ENCODE measurements at places on chromosomes 1 and 21.

DNA sequence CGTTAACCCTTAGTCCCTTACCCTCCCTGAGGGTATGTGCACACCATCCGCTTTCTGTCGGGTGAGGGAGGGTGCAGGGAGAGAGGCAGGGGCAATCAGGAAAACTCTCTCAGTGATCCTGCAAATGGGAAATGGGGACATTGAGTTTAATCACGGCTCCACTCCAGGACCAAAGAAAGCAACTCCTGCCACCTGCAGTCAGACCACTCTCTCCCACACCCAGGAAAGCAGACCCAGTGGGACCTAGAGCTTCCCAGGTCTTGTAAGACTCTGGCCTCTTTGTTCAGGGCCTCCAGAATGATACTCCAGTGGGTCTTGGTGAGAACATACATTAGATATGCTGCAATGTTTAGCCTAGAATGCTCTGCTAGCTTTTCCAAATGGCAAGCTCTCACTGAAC lies 71.5 kb downstream of the GNG12 start:
- DNase-seq, result peak; percentile 16

- DNase-seq, result no peak
Observed at GRCh38 chr1:143718524-143718923, 253.3 kb downstream of the FAM72C start.

- no peak for DNase-seq
Observed at GRCh38 chr1:7362947-7363346, 408.1 kb upstream of the VAMP3 start.

GRCh38 chr1:42417166-42417565 lies 36.6 kb downstream of the RIMKLA start:
- DNase-seq, result no peak

- no peak for DNase-seq
Observed at GRCh38 chr1:197715806-197716205, 59.5 kb downstream of the DENND1B start.

DNA sequence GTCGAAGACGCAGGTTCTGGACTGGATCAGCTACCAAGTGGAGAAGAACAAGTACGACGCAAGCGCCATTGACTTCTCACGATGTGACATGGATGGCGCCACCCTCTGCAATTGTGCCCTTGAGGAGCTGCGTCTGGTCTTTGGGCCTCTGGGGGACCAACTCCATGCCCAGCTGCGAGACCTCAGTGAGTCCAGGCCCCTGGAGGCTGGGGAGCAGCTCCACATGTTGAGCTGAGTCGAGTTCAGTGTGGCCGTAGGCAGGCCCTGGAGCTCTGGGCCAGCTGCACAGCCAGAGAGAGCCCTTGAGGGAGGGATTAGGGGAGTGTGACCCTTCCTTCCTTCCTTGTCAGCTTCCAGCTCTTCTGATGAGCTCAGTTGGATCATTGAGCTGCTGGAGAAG lies 1.6 kb downstream of the ELF3 start:
- DNase-seq, result no peak

GRCh38 chr1:74323937-74324473 lies 88.8 kb downstream of the TNNI3K start:
- DNase-seq, result peak; percentile 25

- DNase-seq, result no peak
Observed at GRCh38 chr1:227369102-227369760, 50.9 kb upstream of the CDC42BPA start.

- DNase-seq, result no peak
Observed at GRCh38 chr21:27139526-27139925, 172.6 kb upstream of the ADAMTS5 start.

DNA sequence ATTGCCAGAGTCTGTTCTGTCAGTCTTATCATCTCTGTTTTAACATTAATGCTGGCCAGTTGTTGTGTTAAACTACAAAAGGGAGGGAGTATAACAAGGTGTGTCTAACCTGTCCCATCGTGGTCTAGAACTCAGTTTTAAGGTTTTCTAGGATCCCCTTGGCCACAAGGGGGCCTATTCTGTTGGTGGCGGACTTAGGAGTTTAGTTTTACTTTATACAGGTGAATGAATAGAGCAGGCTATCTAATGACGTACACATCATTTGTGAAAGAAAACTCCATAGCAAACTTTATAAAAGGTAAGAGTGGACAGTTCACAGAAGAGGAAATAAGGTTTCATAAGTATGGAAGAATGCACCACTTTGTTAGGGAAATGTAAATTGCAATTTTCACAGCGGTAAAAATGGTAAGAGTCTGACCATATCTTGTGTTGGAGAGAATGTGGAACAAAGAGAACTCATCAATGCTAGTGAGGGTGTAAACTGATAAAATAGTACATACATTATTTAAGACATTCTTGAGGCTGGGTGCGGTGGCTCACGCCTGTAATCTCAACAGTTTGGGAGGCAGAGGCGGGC lies 2.5 kb upstream of the ATF6 start:
- peak; percentile 60 for DNase-seq

DNA sequence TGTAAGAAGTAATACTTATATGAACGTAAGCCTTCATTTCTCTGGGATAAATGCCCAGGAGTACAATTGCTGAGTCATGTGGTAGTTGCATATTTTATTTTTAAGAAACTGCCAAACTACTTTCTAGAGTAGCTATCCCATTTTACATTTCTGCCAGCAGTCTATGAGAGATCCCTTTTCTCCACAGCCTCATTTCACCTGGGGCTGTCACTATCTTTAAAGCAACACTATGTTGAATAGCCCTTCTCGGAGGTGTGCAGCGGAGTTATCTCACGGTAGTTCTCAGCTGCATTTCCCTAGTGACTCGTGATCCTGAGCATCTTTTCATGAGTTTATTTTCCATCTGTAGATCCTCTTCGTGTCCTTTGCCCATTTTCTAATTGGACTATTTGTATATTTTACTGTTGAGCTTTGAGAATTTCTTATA lies 93.4 kb downstream of the ADARB1 start:
- DNase-seq, result no peak

DNA sequence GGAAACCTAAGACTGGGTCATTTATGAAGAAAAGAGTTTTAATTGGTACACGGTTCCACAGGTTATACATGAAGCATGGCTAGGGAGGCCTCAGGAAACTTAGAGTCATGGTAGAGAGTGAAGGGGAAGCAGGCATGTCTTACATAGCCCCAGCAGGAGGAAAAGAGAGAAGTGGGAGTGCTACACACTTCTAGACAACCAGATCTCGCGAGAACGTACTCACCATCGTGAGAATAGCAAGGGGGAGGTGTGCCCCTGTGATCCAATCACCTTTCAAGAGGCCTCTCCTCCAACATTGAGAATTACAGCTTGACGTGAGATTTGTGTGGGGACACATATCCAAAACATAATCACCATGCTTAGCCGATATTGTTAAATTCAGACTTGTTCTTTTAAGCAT lies 62.8 kb downstream of the DYRK1A start:
- peak; percentile 16 for DNase-seq

DNA sequence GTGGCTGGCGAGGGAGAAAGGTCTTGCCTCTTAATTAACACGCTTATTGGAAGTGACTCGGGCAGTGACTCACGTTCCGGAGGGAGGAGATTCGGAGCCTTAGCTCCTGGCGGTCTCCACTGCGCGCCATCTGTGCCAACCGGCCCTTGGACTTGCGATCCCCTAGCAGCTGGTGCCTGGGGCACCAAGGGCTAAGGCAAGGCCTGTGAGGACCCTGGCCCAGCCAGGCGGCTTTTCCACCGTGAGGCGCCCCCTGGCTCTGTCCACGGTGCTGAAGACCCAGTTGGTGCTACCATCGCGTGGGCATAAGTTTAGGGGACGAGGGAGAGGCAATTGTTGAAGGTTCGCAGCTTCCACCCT lies 1.3 kb upstream of the SYT6 start:
- DNase-seq, result peak; percentile 39

GRCh38 chr1:71490432-71490831 lies 409.6 kb upstream of the ZRANB2 start:
- DNase-seq, result no peak

Measured in NCI-H82 (cell line).